ENCODE measurements at places on chromosomes 5 and 9.

DNA sequence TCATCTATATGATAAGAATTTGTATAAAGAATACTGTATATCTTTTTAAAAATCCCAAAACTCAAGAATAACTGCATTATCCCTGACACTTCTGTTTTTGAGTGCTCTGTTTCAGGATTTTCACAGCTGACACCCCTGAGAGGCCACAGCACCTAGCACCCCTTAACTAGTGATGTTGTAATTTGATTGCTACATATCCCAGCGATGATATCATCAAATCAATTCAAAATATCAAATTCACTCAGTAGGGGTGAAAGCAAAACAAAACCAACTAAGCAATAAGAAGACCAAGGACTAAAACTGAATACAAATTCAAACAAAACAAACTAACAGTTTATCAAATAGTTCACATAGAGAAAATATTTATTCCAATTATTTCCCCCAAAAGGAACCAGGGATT, 184.3 kb downstream of the MCTP1 start:
- no peak for DNase-seq

DNA sequence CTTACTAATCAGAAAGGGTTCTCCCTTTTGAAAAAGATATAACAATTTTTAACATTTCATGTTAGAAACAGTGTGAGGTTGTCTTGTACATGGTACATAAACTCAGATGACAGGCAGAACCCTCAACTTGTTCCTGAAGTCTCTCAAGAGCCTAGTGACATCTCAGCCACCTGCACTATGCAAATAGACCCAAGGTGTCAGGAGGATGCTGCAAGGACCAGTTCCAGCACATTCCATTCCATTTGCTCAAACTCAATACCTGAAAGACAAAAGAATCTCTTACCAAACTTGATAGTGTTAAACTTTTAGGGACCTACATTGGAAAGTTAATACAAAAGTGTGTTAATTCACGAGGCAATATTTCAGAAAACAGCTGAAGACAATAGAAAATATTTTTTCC, 544.6 kb downstream of the CETN3 start:
- DNase-seq: no peak

DNA sequence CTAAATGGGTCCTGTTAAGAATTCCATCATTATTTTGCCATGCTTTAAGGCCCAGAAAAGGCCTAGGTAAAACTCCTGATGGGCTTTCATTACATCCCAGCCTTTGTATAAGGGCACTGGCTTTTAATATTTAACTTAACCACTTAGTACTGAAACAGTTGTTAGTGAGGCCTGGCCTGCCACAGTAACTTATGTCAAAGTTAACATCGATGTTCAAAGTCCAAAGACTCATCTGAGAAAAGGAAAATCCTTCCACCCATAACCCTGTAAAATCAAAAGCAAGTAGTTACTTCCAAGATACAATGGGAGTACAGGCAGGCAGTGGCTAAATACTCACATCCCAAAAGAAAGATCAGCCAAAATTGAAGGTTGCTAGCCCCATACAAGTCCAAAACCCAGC, 15.0 kb upstream of the UGT3A1 start:
- no peak for DNase-seq

DNA sequence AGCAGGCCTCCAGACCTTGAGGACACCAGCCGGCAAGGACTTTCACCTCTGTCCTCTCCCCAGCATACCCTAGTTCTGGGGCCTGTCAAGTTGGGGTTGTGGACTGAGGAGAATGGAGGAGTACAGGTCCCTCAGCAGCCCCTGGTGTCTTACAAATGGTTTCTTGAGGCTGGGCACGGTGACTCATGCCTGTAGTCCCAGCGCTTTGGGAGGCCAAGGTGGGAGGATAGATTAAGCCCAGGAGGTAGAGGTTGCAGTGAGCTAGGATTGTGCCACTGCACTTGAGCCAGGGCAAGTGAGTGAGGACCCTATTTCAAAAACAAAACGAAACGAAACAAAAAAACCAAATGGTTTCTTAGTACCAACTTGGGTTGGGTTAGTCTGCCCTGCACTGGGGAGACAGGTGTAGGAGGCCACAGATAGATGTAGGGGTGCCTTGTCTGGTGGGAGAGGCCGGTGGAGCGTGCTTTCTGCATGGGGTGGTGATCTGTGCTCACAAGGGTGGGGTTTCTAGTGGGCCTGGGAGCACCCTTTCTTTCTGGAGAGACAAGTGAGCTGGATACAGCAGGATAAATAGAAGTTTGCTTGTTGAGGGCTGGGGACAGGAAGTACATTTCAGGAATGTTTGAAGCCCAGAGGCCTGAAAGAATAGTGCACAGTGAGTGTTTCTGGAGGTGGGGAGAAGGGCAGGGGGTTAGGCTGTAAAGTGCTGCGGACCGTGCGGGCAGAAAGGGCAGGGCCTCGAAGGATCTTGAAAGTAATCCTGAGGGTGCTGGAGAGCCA, 37.7 kb upstream of the PSD2 start:
- DNase-seq: no peak

- no peak for DNase-seq
Observed at GRCh38 chr5:3339092-3339797, 256.4 kb upstream of the IRX1 start.

DNA sequence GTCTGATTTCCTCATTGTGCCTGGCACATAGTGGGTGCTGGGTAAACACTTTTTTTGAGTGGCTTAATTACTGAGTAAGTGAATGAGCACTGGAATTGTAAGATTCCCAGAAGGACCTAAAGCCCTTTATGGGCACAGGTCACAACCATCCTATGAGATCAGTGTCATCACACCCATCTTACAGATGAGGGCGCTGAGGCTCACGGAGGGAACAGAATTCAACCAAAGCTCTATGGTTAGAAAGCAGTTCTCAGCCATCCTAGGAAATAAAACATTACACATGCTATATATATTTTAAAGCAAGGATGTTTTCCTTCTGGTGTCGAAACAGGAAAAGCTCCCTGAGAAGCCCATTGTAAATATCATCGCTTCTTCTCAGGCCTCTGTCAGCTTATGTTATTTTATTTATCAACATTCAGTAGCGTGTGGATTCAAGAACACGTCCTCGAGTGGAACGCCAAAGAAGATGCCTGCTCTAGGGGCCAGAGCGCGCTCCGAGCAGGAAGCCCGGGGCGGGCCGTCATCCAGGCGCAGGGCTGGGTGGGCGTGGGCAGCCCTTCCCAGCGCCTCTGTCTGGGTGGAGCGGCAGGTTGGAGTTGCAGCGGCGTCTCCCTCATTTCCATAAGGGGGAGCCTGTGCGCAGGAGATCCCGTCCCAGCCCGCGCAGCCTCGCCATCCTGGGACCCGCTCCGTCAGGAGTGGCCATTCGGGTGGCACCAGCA, 155.8 kb upstream of the SMIM23 start:
- no peak for DNase-seq

- no peak for DNase-seq
Observed at GRCh38 chr5:132476876-132477781, 13.4 kb downstream of the IRF1 start.

- no peak for DNase-seq
Observed at GRCh38 chr9:105833271-105833975, 139.1 kb downstream of the TMEM38B start.

DNA sequence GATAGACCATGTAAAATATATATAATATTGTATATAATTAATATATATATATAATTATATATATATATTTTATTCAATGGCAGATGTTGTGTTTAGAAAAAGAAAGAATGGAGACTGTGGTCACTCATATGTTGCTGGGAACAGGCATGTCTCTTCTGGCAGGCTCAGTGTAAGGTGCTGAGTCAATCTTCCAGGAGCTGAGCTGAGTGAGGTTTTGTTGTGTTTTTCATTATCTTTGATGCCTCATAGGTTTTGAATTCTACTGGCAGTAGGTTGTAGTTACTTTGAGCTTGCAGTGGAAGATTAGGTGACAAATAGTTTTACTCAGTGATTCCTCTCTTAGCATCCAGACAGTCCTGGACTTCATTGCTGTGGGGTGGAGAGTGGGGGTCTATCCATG, 561.3 kb downstream of the IRX1 start:
- no peak for DNase-seq

GRCh38 chr9:106684940-106685695, 177.8 kb upstream of the ZNF462 start:
- no peak for DNase-seq

DNA sequence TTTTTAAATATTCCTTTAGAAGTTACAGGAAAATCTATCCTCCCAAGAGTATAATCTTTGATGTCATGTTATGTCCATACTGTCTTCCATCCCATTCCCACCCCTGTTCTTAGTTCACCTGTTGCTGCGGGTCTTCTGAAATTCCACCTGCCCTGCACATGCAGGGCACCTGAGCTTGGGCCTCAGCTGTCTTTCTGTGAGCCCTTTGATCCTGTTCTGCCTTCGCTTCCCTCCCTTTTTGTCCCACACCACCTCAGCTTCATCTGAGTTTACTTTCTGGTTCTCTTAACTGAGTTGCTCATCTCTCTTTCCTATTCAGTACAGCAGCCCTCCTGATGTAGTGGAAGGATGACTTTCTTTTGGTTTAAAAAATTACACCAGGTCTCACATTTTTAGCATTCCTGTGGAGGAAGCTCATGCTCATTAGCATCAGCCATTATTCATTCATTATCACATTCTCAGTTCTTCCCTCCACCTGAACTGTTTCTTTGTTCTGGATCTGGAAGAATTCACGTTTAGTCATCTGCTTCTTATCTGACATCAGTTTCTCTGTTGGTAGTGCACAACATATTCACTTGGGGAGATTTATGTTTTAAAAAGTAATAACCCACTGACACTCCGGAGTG, 211.0 kb downstream of the ADCY2 start:
- DNase-seq: no peak

DNA sequence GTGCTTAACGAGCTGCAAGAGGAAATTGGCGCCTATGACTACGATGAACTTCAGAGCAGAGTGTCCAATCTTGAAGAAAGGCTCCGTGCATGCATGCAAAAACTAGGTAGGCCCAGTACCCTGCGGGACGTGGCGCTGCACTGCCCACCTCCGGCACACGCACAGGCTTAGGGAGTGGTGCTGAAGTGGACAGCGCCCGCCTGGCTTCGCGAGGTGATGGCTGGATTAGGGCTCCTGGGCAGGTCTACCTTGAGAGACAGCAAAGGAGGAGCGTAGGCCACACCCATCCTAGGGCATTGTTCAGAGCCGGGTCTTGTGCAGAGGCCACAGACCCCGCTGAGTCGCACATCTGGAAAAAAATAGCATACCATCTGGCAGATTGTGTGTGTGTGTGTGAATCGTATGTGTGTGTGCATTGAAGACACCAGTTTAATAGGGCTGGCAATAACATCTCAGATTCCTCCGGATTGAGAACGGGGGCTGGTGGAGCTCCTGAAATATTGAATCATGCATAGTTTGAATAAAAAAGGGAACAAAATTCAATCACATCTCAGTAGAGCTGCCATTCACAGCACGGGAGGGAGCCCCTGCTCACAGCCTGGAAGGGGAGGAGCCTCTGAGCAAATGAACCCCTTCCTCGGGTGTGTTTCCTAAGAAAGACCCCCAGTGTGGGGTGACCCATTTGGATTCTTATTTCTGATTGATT, 11.1 kb downstream of the OLFM1 start:
- DNase-seq: no peak

All from activated T-cell treated with anti-CD3 and anti-CD28 coated beads for 1 hour (primary cell).